ENCODE measurements at places on chromosomes 11 and 22. TPM values are rescaled to one million over a fixed set of nuclear protein-coding genes. Genes with fewer than 3 reads are reported as not detected.

The KCNA4 gene
- polyA plus RNA-seq: 0.11 TPM

The BTG4 gene
- polyA plus RNA-seq: not detected

GRCh38 chr22:19466848-19467752 is 11.9 kb downstream of the UFD1 start:
- DNase-seq: no peak

- no peak for DNase-seq
Observed at GRCh38 chr11:17351510-17352176, at the start of gene NCR3LG1. NCR3LG1 (plus strand) TSS chr11:17351800; CDS start chr11:17351970, 170 bp downstream.

DNA sequence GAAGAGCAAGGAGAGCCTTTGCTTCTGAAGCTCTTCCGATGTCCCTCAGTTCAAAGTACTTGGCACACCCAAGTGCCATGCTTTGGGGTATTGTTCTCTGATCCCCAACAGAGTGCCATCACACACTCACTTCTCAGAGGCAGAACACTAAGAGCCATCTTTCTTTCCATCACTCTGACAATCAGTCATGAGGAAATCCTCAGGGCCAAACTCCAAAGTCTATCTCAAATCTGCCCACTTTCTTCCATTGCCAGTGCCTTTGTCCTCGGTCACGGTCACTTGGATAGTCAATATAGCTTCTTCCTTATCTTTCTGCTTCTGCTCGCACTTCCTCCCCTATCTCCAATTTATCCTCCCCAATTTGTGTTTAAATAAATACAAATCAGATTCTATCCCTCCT is 90.9 kb downstream of the ENTHD1 start:
- DNase-seq: no peak

DNA sequence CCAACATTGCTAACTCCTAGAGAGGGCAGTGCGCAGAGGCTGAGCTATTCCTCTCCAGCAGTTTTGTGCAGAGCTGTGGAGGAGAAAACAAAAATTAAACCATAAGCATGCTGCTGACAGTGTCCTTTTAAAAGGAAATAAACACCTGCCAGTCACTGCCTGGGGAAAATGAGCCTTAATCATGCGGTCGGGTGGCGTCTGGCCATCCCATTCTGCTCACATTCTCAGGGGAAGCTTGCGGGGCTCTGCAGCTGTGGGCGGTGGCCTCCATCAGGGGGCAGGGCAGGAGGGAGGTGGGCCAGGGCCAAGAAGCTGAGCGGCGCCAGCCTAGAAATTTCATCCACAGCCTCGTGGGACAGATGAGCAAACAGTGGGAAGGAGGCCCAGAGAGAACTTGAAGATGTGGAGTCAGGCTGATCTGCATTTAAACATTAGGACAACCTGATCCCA is 71.0 kb upstream of the TP53I11 start:
- peak; percentile 85 for DNase-seq

DNA sequence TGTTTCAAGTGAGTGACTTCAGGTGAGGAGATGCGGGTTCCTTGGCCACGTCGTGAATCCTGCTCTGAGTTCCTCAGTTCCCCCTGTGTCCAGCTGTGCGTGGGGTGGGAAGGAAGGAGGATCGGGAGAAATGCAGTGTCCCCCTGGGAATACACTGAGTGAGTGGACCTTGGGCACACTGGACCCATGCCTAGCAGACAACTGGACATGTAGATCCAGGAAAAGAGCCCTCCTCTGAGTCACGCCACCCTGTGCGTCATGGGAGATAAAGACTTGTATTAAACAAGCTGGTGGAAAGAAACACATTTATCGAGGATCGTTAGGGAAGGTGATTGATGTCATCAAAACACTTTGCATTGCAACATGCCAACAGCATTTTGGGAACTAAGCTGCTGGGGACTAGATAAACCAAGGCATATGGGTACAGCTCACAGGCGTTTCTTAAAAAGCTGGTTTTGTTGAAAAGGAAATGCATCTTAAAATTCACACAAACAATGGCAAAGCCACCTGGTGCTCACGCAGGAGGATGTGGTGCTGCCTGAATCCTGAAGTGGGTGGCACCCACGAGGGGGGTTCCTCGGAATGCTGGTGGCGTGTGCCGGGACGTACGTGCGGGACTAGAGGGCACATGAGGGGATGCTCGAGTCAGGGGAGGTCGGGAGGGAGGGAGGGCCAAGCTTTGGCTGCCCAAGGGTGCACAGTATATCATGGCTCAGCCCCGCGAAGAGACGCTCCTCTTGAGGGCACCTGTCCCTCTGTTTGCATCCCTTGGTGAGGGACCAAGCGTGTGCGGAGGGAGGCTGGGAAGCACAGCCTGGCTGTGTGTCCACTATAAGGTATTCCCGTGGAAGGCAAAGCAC is 303.5 kb downstream of the TBC1D22A start:
- no peak for DNase-seq

GRCh38 chr11:112321501-112322172 is 61.0 kb upstream of the PLET1 start:
- DNase-seq: peak; percentile 28

The CYP2R1 gene
- polyA plus RNA-seq: 11.1 TPM

DNA sequence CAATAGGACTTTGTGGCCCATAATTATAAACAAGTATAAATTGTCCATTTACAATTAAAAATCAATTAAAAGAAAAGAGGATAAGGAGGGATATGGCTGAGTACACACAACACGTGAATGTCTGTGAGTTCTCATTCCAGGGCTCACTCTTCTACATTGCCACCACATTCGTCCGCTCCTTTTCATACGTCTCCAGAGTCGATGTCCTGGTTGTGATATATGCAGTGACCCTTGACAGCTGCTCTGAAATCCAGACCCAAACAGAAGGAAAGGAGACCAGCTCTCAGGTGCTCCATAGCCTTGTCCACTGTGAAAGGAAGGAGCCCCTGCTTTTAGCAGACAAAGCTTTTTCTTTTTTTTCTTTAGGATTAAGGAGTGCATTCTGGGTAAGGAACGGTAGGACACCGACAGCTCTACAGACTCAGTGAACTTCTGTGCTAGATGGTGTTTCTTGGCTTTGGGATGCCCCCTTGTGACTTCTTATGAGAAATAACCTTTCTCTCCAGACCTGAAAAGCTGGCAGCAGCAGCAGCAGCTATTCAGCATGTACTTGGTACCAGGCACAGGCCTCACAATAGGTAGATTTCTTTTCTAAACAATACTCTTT is 19.7 kb upstream of the DNAJB13 start:
- DNase-seq: peak; percentile 39

DNA sequence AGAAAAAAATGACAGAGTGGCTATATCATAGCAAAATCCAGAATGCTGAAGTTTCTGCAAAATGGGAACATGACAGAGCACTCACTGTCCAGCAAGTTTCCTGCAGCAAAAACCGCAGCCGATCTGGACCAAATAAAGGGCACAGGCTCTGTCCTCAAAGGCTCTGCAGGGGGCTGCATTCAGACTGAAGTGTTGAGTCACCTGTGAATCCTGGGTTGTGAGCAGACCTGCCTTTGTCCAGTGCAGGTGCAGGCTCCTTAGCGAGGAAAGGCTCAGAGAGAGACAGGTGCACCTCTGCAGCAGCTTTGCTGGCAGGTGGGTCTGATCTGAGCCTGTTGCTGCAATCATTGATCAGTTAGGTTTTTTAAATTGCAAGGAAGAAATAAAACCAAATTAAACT is 29.3 kb upstream of the NFAM1 start:
- no peak for DNase-seq

GRCh38 chr11:65717906-65718305 is 2.7 kb downstream of the RNASEH2C start:
- DNase-seq: no peak

The EMID1 gene
- 7.3 TPM for polyA plus RNA-seq

DNA sequence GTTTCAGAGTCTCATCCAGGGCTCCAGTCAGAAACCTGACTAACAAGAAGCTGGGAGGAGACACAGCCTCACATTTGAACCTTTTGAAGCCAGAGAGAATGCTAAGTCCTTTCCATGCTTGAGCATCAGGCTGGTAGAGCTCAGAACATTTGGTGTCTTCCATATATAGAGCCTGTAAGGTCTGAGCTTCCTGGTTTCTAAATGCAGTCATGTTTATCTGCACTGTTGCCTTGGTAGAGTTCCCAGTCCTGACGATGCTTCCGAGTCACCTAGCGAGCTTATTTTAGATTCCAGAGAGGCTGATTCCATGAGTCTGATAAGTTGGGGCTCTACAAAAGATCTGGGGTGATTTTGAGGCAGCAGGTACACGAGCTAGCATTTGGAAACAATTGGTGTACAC is 68.4 kb upstream of the SORL1 start:
- DNase-seq: no peak

DNA sequence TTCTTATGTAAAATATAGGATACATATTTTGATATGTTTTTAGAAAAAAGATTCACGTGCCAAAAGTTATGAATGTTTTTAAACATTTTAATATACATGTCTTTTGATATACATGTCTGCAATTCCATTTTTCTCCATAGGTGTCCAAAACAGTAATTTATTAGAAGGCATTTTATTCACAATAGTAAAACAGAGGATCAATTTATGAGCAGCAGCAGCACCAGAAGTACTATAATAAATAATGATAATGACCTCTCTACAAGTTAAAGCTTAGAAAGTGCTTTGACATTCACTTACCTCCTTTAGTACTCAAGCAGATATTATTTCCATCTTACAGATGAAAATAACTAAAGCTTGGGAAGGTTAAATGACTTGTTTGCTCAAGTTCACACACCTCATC is 96.7 kb upstream of the DBX1 start:
- no peak for DNase-seq

The AIFM3 gene
- 0.69 TPM for polyA plus RNA-seq

DNA sequence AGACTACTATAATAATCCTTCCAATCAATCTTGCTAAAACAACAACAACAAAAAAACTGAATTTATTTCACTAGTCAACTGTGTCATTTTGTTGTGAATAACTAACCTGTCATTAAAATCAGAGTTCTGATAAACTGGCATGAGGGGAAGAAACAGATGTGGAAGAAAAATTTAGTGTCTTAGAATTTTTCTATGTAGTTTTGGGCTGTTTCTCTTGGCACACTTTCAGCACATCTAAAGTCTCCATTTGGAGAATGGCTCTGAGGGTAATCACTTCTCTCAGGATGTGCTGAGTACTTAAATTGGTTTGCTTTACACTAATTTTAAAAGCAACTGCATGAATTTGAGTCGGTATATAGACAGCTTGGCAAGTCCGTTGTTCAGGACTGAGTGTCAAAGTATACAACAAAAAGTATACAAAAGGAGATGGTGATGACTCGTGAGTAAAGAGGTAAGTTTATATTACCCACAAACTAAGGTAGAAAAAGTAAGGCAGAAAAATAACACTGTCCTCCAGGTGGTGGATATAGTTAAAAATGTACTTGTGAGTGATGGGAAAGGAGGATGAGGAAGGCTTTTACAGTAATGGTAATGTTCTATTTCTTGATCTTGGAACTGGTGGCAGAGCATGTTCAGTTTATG is 10.2 kb downstream of the HTATIP2 start:
- DNase-seq: no peak

The SLC5A12 gene
- 0.09 TPM for polyA plus RNA-seq

- DNase-seq: no peak
Observed at GRCh38 chr22:30806391-30806861, 111.8 kb downstream of the OSBP2 start.

The C11orf97 gene
- polyA plus RNA-seq: not detected

- DNase-seq: no peak
Observed at GRCh38 chr11:214083-214482, 6.6 kb downstream of the RIC8A start.

- no peak for DNase-seq
Observed at GRCh38 chr11:37124384-37124783, 526.3 kb upstream of the RAG2 start.

Data from muscle of back (tissue), 13 donors.